HFFc6 (cell line): ENCODE measurements at places on chromosomes 1 and 21. TPM values are rescaled to one million over a fixed set of nuclear protein-coding genes. Genes with fewer than 3 reads are reported as not detected.

Gene TNFRSF14
- 6.9 to 13.2 TPM (median 8.2 TPM) in 3 replicates for total RNA-seq

Gene OR2T29
- total RNA-seq, result not detected in 3 replicates

Gene DLGAP3
- total RNA-seq, result not detected in 3 replicates

Gene CD52
- total RNA-seq, result not detected in 3 replicates

Gene GJB5
- total RNA-seq, result 0.84 TPM in 1 of 3 replicates, not detected in the others

Gene UTS2
- total RNA-seq, result not detected in 3 replicates

Gene PLOD1
- 294 and 361 TPM in 2 replicates for total RNA-seq

Gene MYOG
- total RNA-seq, result not detected in 3 replicates

Gene KRTAP10-1
- total RNA-seq, result not detected in 2 replicates

Gene CRB1
- total RNA-seq, result 0.33 TPM in 1 of 3 replicates, not detected in the others

Gene EXO1
- total RNA-seq, result 6.5 to 16.1 TPM (median 14.8 TPM) in 3 replicates

Gene ZBTB21
- 17.9 to 18.8 TPM (median 17.9 TPM) in 3 replicates for total RNA-seq

Gene FMO5
- total RNA-seq, result 0.13 to 0.50 TPM in 2 of 3 replicates, not detected in the other

Gene PODN
- total RNA-seq, result 9.0 and 10.0 TPM in 2 replicates

Gene RHEX
- not detected in 3 replicates for total RNA-seq

Gene S1PR1
- 6.0 to 10.9 TPM (median 9.8 TPM) in 3 replicates for total RNA-seq

Gene LCE3A
- total RNA-seq, result not detected in 3 replicates

Gene NID1
- 95.0 to 115 TPM (median 96.2 TPM) in 3 replicates for total RNA-seq

Gene RHBDL2
- total RNA-seq, result 0.65 to 1.6 TPM (median 0.99 TPM) in 3 replicates
